ENCODE measurements at places on chromosomes 4 and X.

DNA sequence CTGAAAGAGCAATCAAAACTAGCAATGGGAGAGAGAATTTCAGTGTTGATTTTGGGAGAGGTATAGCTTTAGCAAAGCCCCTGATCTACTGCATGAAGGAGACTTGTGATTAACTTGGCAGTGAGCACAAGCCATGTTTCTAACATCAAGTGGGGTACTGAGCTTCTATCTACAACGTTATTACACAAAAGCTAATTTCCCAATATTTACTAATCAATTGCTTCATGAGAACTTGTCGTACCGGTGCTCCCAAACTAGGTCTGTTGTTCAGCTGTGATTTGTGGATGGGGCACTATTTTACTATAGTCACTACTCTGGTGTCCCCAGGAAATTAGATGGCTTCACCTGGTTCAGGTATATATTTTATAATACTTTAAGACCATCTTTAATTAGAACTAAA lies 16.2 kb downstream of the ANK2 start:
- no peak for DNase-seq

GRCh38 chrX:70434914-70435586 lies 9.6 kb upstream of the DLG3 start:
- DNase-seq: no peak

GRCh38 chrX:1361275-1361674 lies 24.7 kb downstream of the IL3RA start:
- no peak for DNase-seq

GRCh38 chr4:88353324-88353723 lies 25.3 kb upstream of the HERC6 start:
- DNase-seq: no peak

DNA sequence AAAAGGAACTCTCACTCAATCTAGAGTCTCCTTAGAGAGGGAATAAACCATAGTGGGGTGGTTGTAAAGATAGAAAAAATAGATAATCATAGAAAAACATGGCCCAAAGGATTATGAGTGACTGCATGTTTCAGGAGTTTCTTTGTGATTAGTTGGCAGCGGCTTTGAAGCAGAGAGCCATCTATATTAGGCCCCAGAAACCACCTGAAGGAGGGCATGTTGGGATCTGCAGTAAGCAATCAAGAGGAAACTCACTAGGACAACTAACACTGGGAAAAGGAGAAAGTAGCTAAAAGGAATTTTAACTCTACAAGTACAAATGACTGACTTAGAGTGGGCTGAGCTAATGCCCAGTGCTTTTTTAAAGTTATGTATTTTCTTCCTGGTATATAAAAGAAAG lies 269.2 kb upstream of the NRK start:
- no peak for DNase-seq

GRCh38 chr4:185881430-185881829 lies 69.4 kb upstream of the SORBS2 start:
- no peak for DNase-seq

DNA sequence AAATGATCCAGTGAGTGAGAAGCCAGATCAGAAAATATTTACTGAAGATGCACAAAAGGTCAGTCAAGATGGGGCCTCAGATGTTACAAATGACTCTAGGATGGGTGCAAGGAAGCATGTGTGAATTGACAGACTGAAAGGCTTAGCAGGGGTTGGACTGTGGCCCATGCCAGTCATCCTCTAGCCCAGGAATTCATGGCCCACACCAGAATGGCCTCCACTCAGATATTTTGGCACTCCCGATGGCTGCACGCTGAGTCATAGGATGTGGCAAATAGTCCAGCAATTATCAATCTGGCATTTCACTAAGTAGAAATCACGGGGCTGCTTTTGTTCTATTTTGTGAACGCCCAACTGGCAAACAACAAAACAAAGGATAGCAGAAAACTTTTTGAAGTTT lies 406.5 kb downstream of the IQCM start:
- no peak for DNase-seq

- DNase-seq: no peak
Observed at GRCh38 chrX:107102980-107103379, 15.6 kb downstream of the RBM41 start.

- DNase-seq: no peak
Observed at GRCh38 chr4:87855559-87855958, 22.8 kb downstream of the MEPE start.

DNA sequence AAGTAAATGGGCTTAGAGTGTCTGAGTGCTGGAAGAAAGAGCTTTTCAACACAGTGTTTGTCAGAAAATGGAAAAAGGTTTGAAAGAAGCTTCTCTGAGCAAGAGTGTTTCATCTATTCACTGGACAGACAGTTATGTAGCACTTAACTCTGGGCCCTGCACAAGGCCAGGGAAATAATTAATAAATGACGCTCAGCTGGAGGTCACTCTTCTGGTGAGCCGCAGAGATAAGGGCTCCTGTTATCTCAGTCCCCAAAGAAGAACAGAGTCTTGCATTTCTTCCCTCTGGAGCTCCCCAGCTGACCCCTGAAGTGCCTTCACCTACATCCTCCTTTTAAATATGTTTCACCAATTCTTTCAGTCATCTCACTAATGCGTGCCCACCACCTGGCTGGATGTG lies 90.4 kb downstream of the SLC16A2 start:
- no peak for DNase-seq

DNA sequence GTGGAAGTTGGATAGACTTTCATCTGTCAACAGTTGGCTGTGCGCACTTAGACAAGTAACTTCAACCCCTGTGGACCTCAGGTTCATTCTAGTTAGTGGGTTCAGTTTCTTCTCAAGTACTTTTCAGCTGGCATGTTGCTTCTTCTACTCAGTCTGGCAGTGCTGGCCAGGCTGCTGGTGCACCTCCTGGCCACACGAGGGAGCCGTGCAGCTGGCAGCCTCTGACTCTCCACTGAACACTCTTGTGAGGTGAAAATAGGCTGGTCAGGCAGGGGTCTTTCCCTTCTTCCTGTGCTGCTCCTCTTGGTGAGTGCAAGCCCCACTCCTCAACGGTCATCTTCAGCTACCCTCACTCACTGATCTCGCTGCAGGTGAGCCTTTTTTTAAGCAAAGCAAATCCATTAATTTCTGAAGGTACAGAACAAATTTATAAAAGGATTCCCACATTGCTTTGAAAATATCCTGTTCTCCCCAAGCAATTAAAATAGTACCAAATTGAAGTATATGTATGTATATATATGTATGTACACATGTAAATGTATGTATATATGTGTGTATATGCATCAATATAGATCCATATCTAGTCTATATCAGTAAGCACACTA lies 30.6 kb downstream of the LONRF3 start:
- DNase-seq: no peak

GRCh38 chr4:8123389-8123788 lies 35.2 kb downstream of the ABLIM2 start:
- no peak for DNase-seq

DNA sequence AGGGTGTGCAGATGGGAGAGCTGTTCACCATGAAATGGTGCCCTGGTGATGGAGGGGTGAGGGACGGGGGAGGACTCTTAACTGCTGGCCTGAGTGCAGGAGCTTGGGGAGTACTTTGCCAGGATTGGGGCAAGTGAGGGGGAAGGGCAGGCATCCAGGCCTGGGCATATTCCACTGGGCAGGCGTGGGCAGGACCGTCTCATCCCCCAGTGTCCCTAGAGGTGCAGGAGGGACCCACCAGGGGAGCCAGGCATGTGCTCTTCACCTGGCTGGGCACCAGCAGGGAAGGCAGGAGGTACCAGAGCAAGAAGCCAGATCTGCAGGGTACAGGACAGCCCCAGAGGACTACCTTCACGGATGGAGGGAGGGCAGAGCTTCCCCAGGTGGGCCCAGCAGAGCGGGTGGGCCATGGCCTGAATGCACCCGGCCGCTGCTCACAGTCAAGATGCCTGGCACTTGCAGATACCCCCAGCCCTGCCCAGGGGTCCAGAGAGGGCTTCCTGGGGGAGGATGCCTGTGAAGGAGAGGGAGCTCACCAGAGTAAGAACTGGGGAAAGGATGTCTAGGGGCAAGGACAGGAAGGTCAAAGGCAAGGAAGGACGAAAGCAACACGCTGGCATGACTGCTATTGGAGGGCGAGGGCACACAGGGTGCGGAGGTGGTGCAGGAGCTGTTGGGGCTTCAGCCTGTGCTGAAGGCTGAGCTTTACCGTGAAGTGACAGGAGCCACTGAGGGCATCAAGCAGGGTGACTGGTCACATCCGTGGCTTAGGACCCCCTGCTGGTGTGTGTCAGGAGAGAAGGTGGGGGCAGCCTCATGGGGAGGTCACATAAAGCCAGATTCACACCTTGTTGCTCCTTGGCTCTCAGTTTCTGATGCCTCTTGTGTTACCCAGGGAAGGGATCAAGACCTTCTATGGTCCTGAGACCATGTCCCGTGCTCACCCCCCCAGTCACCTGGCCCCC lies 68.2 kb upstream of the NKX1-1 start:
- DNase-seq: no peak

- no peak for DNase-seq
Observed at GRCh38 chr4:68570122-68570507, 6.0 kb downstream of the UGT2B17 start.

GRCh38 chr4:122960611-122961000 lies 38.2 kb upstream of the NUDT6 start:
- DNase-seq: no peak

DNA sequence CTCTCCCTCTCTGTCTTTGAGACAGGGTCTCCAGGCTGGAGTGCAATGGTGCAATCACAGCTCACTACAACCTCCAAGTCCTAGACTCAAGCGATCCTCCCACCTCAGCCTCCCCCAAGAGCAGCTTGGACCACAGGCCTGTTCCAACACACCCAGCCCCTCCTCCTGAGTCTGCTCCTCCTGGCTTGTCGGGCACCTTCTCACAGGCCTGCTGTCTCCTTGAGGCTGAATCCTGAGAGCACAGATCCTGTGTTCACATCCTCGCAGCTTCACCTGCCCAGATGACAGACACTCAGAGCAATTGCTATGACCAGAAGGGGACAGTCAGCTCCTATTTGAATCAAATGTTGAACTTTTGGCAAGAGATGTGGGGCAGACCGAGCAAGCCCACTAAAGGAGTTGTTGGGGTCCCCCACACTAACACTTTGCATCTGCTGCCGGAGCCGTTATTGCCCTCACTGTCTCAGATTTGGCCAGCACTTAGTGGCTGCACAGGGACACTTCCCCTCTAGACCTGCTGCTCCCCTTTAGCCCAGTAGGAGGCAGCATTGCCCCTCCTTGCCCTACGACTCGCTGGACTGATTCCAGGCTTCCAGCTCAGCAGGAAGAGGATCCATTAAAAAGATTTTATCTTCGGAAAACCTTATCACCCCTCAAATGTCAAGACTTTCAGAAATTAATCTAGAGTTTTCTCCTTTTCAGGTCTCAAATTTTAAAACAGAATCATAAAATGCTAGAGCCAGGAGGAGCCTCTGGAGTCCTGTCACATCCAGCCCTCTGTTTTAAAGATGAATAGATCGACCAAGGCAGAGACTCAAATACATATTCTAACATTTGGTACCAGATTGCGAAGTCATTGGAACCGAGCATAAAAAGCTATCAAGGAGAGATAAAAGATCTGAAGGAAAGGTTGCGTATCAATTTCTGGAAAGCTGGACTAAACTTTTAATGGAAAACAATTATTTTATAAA lies 113.7 kb downstream of the USP46 start:
- DNase-seq: peak; percentile 29

DNA sequence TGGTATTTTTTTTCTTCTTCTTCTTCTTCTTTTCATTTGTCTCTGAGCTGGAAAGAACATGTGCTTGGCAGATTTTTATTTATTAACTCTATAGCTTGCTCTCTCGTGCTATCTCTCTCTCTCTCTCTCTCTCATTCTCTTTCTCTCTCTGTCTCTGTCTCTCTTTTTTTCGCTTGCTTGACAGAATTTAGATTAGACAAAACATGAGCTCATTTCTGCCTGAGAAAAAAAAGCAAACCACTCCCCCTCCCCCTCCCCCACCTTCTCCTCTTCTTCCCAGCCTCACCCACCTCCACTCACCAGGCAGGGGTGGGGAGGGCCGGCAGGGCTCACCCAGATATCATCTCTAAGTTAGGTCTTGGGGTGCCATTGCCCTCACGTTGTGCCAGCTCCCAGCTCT lies 81.5 kb downstream of the PJA1 start:
- DNase-seq: no peak

GRCh38 chr4:147799986-147800555 lies 68.2 kb downstream of the ARHGAP10 start:
- peak; percentile 15 for DNase-seq

GRCh38 chr4:110704748-110705439 lies 82.0 kb upstream of the PITX2 start:
- DNase-seq: no peak

- DNase-seq: no peak
Observed at GRCh38 chrX:130075777-130076176, 34.5 kb downstream of the ELF4 start.

DNA sequence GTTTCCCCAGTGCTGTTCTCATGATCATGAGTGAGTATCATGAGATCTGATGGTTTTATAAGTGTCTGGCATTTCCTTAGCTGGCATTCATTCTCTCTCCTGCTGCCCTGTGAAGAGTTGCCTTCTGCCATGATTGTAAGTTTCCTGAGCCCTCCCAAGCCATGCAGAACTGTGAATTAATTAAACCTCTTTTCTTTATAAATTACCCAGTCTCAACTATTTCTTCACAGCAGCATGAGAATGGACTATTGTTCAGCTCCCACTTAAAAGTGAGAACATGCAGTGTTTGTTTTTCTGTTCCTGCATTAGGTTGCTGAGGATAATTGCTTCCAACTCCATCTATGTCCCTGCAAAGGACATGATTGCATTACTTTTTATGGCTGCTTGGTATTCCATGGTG lies 311.7 kb upstream of the CTSO start:
- no peak for DNase-seq

- no peak for DNase-seq
Observed at GRCh38 chr4:39814403-39815185, 116.7 kb downstream of the UBE2K start.

GRCh38 chr4:138439143-138439581 lies 197.0 kb upstream of the SLC7A11 start:
- no peak for DNase-seq

GRCh38 chrX:56783996-56784620 lies 55.1 kb downstream of the NBDY start:
- DNase-seq: no peak

- no peak for DNase-seq
Observed at GRCh38 chr4:25925486-25926201, 11.6 kb downstream of the SMIM20 start.

All from stimulated activated CD8-positive, alpha-beta memory T cell treated with anti-CD3 and anti-CD28 coated beads, Interleukin-4, amount 100 ng/mL, for 1 hour (primary cell).